ENCODE measurements at places on chromosomes 7 and 10.

GRCh38 chr10:74575191-74575720, 251.1 kb upstream of the KAT6B start:
- DNase-seq, result no peak

DNA sequence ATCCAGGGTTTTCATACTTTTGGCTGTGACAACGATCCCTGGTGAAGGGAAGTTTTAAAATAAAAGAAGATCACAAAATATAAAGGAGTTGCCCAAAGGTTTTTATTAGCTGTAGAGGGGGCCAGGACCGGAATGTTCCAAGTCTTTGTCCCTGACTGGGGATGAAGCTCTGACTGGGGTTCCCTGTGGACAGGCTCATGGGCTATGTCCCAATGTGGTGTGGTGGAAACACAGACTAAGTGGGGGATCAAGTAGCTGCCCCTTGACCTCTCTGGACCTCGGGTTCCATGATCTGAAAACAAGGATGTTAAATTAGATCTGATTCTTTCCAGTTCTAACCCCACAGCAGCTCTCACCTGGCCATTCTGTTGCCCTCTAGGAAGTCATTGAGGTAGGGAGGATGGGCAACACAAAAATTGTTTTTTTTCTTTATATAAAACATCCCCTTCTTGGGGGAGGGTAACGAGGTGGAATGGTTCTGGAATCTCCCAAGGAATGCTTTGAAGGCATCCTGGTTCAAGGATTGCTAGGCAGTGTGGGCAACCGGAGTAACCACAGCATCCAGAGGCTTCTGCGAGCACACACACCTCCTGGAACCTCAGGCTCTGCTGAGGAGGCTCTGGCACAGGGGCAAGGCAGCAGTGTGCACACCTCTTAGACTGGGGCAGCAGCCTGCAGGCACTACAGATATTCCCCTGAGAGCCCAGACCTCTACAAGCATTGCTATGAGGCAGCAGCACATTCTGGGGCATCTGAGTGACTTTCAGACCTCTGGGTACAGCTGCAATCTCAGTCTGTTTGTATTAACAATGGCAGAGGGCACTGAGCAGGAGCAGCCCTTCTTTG, 21.4 kb upstream of the CRYGN start:
- DNase-seq, result no peak

- no peak for DNase-seq
Measured at GRCh38 chr10:73876971-73877370, 2.6 kb upstream of the CAMK2G start.

DNA sequence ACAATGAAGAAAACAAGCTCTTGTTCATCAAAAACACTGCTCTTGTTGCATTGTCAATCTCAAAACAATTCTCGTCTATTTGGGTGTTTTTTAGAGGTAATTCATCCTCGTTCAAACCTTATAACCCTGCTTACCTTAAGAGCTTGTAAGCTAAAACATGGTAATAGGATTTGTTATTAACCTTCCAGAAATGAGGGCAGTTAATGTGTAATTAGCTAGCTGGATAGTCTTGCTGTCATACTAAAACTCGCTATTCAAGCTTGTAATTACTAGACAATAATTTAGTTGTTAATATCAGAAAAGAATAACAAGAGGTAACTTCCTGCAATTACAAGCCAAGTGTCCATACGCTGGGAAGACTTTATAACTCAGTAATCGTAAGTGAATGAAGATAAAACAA, 101.6 kb downstream of the UBE2H start:
- no peak for DNase-seq

GRCh38 chr7:45259966-45260646, 102.5 kb downstream of the RAMP3 start:
- DNase-seq, result peak; percentile 35

DNA sequence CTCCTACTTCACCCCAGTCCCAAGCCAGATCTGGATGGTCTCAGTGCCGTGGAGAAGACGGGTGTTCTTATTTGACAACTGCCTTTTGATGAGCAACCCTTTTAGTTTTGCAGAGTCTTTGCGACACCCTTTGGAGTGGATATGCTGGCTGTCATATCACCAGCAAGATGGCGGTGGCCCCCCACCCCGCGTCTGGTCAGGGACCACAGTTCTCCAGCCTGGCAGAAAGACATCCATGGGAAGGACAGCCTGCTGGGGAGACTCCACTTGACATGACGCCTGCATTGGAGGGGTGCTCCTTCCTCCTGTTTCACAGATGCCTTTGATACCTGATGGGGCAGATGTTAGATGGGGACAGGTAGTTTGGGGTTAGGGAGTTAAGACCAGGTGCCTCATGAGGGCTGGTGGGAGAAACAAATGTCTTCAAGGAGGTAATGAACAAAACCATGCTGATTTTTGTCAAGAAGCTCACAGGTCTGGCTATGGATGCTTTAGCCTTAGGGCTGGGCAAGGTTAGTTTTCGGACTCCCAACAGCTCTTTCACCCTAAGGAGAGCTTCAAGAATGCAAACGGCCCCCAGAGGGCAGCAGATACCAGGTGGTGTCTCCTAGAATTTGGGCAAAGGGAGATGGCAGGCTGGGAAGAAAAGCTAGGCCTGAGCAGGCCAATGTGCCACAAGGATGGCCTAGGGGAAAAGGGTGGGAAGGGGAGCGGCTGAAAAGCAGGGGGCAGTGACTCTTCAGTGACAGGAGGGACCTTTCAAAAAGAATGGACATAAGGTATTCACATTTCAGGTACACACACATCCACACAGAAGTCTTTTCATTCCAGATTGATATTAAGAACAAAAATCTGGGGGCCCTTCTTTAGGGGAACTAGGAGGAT, 95.2 kb downstream of the CLEC2L start:
- DNase-seq, result no peak

DNA sequence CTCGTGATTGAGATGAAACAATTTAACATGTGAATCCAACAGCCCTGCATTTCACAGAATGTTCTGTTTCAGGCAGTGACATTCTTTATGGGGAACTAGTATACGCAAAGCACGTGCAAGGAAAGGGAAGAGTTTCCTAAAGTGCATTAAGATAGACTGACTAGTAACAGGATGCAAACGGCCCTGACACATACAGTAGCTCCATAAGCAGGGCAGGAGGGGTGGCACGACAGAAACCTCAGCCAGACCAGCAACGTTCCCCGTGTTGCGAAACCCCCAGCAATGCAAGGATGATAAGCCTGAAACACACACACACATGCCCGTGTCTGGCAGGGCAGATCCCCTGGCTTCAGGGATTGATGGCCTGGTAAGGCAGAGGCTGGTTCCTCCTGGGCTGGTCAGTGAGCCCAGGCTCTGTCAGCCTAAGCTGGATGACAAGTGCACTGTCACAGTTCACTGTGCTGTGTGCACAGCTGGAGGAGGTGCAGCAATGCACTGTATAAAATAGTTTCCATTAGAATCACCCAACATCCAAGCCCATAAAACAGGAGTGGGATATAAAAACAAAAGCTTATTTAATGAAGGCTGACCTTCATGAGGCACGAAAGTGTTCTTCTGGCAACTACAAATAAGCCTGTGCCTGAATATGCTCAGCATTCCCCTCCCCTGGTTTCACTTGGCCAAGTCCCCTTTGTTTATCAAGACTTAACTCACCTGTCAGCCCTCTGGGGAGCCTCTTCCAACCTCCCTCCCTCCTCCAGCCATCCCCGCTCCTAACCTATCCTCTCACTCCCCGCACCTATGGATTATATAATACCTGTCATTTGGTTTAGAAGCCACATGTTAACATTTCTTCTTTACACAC, 88.8 kb downstream of the GSAP start:
- no peak for DNase-seq

GRCh38 chr10:123666318-123667236, at the start of gene GPR26:
Gene GPR26, plus strand, starts transcription at chr10:123666355. Its CDS starts 53 bp downstream, at chr10:123666408.
- DNase-seq, result no peak

DNA sequence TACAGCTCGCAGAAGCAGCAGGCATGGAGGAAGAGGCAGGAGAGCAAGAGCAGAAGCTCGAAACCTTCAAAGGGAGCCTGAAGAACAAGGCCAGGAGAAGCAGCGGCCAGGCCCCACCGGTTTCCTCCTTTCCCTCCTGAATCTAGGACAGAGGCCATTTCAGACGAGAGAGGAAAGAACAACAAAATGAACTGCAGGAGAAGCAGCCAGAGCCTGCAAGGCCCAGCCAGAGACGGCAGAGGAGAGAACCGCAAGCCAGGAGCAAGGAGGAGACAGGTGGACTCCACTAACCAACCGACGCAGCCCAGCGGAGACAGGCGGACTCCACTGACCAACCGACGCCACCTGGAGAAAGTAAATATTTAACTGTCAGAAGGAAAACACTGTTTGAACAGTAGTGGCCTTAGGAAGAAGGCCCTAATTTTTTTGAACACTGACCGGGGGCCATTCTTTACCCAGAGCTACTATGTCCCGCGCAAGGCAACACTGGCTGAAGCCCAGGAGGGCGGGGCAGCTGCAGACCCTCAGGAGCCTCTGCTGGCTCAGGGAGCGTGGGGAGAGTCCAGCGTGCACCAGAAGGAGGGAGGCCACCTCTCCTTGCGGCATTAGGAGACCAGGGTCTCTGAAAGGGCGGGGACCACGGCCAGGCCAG, 559.2 kb downstream of the PTPRN2 start:
- DNase-seq, result no peak

GRCh38 chr10:9819756-9820494, 1197.7 kb upstream of the CELF2 start:
- no peak for DNase-seq

GRCh38 chr7:82957521-82957920, 205.2 kb downstream of the PCLO start:
- no peak for DNase-seq

DNA sequence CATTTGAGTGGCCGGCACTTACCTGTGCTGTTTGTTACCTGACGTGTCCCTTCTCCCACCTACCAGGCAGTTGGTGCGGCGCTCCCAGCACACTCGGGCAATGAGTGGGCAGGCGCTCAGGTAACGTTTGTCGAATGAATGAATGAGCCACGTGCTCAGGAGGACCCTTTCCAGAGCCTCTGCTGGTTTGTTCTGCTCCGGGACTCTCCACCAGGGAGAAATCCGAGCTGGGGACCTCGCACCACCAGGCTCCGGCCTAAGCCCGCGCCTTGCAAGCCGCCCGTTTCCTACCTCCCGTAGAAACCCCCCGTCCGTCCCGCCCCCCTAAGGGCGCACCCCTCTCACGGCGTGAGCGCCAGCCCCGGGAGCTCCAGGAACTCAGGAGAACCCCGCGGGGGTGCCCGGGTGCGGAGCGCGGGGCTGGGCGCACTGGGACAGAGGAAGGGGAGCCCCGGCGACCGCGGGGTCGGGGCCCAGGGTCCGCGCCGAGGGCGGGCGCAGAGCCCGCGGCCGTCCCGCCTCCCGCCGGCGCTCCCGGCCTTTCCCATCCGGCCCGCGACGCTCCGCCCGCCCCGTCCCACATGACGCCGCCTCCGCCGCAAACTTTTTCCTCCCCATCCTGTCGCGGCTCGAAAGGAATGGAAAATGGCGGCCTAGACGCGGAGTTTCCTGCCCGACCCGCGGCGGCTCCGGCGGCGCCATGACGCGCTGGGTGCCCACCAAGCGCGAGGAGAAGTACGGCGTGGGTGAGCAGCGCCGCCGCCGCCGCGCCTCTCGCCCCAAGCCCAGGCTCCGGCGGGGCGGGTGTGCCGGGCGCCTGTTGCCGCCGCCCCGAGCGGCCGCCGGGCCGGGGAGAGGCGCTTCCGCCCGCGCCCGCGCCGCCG, at the start of gene DOCK1:
Gene DOCK1, plus strand, starts transcription at position 611 of the 884 bp plus-strand sequence. Its CDS starts 90 bp downstream, at position 701.
- no peak for DNase-seq

DNA sequence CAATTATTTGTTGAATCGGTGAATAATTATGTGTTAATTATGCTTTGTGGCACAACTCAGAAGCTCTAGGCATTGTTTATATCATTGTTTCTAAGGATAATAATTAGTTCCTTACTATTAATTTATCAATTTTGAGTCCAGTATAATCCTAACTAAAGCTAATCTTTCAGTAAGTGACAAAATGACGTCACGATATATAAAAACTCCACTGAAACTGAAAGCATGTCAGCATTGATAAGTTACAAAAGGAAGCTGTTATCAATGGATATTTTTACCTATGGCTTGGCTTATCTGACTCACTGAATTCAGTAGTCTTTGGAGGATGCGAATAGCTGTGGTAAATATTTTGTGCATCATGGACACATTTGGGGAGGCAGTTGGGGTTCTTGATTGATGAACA, 793.1 kb downstream of the NXPH1 start:
- no peak for DNase-seq

DNA sequence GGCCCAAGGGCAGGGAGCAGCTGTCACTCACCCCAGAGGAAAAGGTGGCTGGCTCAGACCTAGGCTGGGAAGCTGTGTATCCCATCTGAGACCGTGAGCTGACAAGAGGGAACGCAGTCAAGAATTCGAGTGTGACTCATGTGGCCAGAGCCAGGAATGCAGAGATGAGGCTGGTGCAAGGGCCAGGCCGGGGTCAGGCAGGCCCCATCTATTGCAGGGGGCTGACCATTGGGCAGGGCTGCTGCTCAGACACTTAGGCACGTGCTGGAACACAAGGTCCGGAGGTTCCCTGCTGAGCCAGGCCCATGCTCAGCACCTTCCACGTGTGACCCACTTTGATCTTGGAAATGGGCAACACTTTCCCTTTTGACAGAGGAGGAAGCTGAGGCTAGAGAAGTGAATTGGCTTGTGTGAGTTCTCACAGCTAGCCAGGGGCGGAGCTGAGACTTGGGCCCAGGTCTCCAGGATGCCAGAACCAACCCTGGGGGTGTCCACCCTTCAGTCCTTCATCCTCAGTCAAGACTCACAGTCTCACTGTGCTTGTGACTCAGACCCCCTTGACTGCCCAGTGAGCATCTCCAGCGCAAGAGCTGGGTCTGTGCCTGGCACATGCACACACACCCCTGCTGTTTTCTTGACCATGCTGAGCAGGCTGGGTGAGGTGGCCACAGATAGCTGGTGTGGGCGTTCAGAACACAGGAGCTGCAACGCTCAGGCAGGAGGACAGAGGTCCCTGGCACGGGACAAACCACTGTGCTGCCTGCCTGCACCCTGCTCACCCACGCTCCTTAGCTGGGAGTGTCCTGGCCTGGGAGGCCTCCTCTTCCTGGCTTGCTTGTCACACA, 47.6 kb upstream of the PPIF start:
- DNase-seq, result no peak

- no peak for DNase-seq
Measured at GRCh38 chr10:129773359-129773990, 190.6 kb downstream of the EBF3 start.

- no peak for DNase-seq
Measured at GRCh38 chr10:269440-270074, 134.3 kb downstream of the ZMYND11 start.

GRCh38 chr10:58086144-58086762, 181.4 kb downstream of the IPMK start:
- no peak for DNase-seq

GRCh38 chr7:30041526-30042269, 13.5 kb downstream of the PLEKHA8 start:
- DNase-seq, result no peak

- no peak for DNase-seq
Measured at GRCh38 chr10:57186201-57186600, 825.1 kb upstream of the ZWINT start.

All from activated CD4-positive, CD25-positive, alpha-beta regulatory T cell (primary cell).